ENCODE measurements at places on chromosomes 3 and 15. TPM values are rescaled to one million over a fixed set of nuclear protein-coding genes. Genes with fewer than 3 reads are reported as not detected.
A peak's percentile ranks its signal among the peaks of the same experiment; 100 is the strongest.

DNA sequence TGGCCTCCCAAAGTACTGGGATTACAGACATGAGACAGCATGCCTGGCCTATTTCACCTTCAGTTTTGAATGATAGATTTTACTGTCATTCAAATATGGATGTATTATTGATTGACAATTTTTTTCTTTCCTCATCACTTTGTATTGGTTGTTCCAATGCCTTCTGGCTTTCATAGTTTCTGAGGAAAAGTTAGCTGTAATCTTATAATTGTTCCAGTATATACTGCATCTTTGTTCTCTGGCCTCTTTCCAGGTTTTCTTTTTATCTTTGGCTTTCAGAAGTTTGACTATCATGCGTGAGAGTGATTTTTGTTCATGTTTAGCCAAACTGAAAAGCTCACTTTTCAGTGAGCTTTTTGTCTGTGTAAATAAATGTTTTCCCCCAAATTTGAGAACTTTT is 157.1 kb downstream of the RSRC1 start:
- DNase-seq, result no peak

GRCh38 chr15:31280046-31280830 is 46.4 kb upstream of the KLF13 start:
- no peak for DNase-seq

DNA sequence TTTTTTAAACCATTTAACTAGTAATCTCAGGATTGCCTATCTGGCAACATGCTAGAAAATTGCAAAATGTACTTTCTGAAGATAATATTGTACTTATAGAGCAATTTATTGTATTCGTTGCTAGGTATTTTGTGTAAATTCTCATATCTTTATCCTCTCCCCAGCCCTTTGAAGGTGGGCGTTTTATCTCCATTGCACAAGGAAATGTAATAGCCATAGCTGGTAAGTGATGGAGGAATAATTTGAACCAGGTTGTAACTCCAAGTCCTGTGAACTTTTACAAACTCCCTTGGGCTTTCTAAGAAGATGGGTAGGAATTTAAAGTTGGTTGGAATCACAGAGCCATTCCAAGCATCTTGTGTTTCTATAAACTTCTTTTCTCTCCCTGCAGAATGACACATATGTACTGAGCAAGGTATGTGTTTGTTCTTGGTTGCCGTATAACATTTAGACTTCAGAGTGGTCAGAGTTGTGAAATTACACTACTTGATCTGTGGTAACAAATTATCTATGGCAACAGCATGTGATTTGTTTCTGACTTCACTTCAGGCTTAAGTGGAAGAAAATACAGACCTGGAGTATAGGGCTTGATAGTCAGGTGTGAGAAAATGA is 170.9 kb downstream of the AKAP13 start:
- DNase-seq, result no peak

DNA sequence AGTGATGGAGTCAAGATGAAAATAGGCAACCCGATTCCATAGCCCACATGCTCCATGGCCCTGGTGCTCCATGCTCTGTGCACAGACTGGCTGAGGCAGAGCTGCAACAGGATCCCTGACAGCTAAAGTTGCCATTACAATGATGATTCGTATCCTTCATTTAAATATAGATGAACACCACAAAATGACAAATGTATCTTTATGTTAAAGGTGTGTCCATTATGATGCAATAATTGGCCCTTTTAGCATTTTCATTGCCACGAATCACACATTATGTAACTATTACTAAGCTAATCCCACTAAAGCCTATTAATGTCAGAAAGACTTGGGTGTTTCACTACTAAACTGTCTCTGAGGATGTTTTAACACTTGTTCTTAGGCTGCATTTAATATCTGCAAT is 270.2 kb upstream of the THBS1 start:
- DNase-seq, result no peak

- DNase-seq, result peak; percentile 28
Measured at GRCh38 chr15:88913017-88913849, at the start of gene MFGE8. TSS of gene MFGE8 (minus strand) at chr15:88913379. CDS start at chr15:88913319, 60 bp downstream.

- DNase-seq, result no peak
Measured at GRCh38 chr3:136749091-136749490, 3.1 kb downstream of the STAG1 start.

DNA sequence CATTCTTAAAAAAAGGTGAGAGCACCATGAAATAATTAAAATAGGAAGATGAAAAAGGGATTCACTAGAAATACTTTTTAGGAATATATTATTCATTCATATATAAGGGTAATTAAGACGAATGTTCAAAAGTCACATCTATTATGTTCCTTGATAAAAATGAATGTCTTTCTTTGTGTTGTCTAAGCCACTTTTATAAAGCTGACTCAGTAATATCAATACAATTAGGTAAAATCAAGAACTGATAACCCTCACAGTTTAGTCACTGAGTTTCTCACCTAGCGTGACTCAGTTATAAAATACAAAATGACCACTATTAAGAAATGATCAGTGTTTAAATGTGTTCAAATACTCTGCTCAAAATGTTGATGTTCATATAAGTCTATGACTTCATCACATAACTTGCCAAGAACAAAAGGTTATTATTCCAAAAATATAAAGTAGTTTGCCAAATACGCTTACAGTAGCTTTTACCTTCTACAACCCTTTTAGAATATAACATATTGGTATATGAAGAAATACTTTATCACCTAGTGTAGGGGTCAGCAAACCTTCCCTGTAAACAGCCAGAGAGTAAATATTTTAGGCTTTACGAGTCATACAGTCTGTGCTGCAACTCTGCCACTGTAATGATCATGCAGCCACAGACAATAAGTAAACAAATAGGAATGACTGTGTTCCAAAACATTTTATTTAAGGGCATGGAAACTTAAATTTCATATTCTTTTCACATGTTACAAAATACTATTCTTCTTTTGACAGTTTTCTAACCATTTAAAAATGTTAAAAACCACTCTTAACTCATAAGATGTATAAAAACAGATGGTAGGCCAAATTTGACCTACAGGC is 369.8 kb downstream of the TBC1D5 start:
- DNase-seq, result no peak

GRCh38 chr3:96200897-96201296 is 613.5 kb upstream of the EPHA6 start:
- no peak for DNase-seq

- DNase-seq, result no peak
Measured at GRCh38 chr15:47932261-47932660, 188.5 kb upstream of the SLC24A5 start.

GRCh38 chr3:111027868-111028267 is 43.7 kb upstream of the NECTIN3 start:
- DNase-seq, result no peak

GRCh38 chr15:62492900-62493299 is 327.8 kb upstream of the C2CD4B start:
- no peak for DNase-seq

GRCh38 chr3:98699132-98699531 is 64.0 kb upstream of the ST3GAL6 start:
- no peak for DNase-seq

DNA sequence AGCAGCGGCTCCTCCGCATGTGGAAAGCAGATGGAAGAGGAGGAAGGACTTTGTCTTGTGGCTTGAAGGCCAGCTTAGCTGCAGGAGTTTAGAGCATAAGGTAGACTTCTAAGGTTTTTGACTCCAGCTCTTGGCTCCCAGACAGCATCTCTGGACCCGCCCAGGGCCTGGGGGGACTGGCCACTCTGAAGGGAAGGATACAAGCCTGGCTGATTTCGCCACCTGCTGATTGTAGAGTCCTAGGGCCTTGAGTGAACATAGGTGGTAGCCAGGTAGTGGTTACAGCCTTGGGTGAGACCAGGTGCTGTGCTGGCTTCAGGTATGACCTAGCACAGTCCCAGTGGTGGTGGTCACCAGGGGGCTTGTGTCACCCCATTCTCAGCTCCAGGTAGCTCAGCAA is 48.4 kb upstream of the RPL35A start:
- no peak for DNase-seq

GRCh38 chr3:48694610-48695392 is 9.1 kb upstream of the NCKIPSD start:
- DNase-seq, result peak; percentile 69

GRCh38 chr3:37591116-37591781 is 270.4 kb upstream of the CTDSPL start:
- DNase-seq, result peak; percentile 49

- DNase-seq, result no peak
Measured at GRCh38 chr3:29329986-29330890, 49.4 kb downstream of the RBMS3 start.

DNA sequence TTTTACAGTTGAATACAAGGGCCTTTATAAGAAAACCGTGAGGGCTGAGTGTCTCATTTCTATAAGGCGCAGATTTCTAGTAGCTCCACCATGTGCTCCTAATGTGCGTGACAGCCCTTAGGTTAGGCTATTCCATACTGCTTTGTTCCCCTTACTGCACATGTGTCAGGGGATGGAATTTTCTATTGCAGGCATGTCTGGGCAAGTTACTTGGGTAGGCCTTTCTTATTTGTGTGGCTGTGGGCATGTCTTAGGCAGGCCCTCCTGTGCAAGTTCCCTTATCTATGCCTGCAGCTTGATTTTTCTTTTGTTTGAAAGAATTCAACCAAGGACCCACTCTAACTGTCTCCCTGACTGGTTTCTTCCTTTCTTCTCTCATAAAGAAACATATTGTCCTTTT is 434.2 kb upstream of the CNTN3 start:
- no peak for DNase-seq

DNA sequence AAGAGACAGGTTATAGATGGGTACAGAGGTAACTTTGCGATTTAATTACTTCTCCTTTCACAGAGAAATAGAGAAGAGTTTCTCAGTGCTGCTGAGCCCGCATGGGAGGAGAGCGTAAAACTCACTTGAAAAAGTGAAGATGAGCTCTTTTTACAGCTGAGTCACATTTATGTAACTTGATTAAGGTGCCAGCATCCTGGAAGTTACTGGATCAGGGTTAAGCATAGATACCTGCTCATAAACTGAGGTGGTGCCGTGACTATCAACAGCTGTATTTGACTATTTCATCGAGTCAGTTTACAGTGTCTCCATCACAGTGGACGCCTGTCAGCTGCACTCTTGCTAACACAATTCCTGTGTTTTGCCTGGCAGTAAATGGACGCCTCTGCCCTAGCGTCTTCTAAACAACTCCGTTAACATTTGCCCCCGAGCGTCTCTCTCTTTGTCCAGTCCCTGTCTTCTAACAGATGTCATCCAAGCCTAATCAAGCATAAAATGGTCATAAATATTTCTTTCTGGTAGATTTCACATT is 414.6 kb downstream of the FOXP1 start:
- DNase-seq, result no peak

- peak; percentile 0 for DNase-seq
Measured at GRCh38 chr3:169699070-169699469, 35.6 kb upstream of the MECOM start.

DNA sequence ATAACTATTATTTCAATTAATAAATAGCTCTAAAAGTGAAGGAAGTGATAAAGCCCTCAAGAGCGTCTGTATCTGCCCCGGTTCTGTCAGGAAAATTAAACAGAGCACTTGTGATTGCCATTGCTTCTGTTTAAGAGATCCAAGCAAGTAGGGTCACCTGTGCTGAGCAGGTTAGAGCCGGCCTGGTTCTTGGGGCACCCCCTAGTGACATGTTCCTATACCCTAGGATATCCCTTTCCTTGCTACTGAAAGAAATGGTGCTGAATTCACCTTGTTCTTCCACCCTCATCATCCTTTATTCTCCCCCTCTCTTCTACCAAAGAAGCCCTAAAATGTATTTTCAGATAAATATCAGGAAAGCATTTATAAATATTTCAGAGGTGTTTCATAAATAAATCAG is 323.5 kb downstream of the RORA start:
- no peak for DNase-seq

- no peak for DNase-seq
Measured at GRCh38 chr15:92848852-92849598, 51.1 kb upstream of the CHD2 start.

GRCh38 chr3:174951034-174951433 is 91.9 kb downstream of the NAALADL2 start:
- no peak for DNase-seq

GRCh38 chr15:35540885-35541284 is 5.1 kb downstream of the DPH6 start:
- DNase-seq, result no peak

Gene MUSTN1
- 0.82 TPM for total RNA-seq

Gene PLSCR4
- total RNA-seq, result 13.4 TPM

Gene RFX7
- 25.7 TPM for total RNA-seq

Gene LOXL1
- 5.5 TPM for total RNA-seq

Gene ZNF660
- total RNA-seq, result 18.8 TPM

Gene MRPL46
- total RNA-seq, result 17.2 TPM

Gene SLC30A4
- total RNA-seq, result 19.1 TPM

Measured in cerebellum (tissue), 4 donors.